BE2C (cell line): ENCODE measurements at places on chromosomes 3 and 15.

- no peak for DNase-seq
Measured at GRCh38 chr3:128433837-128434165, 32.9 kb downstream of the DNAJB8 start.

- no peak for DNase-seq
Measured at GRCh38 chr15:36362509-36362915, 216.9 kb upstream of the CDIN1 start.

GRCh38 chr3:149327156-149327555, 6.3 kb downstream of the TM4SF18 start:
- no peak for DNase-seq

DNA sequence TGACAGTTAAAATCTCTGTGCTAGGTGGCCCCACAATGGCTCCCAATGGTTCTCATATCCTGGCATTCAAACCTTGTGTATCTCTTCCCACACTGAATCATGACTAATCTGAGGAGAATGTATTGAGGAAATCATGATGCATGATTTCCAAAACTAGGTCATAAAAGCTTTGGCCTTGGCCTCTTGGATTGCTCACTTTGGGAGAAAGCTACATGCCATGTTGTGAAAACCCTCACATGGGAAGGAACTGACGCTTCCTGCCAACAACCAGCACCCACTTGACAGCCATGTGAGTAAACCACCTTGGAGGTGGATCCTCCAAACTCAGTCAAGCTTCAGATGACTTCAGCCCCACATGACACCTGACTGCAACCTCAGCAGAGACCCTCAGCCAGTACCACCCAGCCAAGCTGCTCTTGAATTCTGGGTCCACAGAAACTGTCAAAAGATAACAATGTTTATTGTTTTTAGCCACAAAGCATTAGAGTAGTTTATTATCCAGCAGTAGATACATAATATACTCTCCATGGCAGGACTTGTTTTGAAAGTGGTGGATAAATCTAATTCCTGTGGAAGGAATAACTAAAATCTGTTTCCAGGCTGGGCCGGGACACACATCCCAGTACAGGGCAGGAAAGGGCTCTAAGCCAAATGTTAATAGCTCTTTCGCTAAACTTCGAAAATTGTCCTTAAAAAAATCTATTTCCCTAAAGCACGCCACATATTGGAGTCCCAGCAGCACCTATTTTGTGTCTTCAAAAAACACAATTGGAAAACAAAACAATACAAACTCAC, 1.0 kb upstream of the ZNF620 start:
- no peak for DNase-seq

- no peak for DNase-seq
Measured at GRCh38 chr15:101027920-101028319, 108.8 kb downstream of the LRRK1 start.

DNA sequence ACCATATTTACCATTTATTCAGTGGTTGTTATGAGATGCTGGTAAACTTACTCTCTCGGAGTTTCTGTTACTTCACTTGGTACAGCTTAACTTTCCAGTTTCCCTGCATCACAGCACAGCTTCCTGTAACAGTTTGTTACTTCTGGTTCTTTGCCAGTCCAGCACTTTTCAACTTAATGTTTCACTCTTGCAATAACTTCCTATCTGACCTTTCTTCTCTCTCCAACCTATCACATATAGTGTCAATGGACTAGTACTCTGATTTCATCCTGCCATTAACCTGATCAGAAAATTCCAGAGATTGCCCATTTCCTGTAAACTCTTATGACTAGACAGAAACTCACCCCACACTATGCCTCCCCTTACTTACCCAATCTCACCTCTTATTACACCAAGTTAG, 3.9 kb upstream of the ATP11B start:
- no peak for DNase-seq

DNA sequence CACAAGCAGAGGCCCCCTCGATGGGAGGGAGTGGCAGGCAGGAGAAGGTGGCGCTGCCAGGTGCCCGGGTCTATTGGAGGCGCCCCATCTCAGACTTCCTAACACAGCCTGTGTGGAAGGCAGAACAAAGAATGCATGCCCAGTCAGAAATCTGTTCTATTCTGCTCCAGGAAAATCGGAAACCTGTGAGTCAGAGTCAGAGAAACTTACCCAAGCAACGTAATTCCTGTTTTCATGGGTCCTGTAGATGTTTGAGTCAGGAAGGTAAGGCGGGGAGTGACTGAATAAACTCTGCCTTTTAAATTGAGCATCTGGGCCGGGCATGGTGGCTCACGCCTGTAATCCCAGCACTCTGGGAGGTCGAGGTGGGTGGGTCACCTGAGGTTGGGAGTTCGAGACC, 13.7 kb downstream of the MAP6D1 start:
- DNase-seq: no peak

DNA sequence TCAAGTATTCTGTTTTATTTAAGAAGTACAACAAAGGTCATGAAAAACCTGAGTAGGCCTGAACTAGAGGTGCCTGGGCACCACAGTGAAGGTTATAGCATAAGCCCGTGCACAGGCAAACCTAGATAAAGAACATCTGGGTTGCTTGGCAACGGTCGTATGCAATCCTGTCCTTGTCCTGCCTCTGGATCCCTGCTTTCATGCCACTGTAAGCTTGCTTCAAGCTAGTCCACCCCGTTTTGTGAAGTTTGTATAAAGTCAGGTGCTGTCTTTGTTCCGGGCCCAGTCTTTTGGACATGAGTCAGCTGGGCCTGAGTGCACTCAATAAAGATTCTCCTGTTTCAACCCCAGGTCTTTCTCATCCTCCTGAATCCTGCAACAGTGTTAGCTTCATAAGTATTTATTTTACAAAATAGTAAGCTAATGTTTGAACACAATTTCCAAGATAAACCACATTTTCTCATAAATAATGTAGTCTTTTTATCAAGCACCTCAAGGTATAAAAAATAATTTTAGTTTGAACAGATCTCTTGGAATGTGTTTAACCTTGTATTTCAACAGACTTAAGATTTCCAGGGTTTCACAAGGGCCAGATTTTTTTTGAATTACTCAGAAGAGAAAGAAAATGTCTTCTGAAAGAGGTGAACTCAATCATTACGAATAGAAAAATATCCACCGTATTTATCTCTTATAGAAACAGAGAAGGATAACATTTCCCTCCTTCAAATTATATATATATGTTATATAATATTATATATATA, 14.3 kb upstream of the SLC9C1 start:
- DNase-seq: peak; percentile 73

DNA sequence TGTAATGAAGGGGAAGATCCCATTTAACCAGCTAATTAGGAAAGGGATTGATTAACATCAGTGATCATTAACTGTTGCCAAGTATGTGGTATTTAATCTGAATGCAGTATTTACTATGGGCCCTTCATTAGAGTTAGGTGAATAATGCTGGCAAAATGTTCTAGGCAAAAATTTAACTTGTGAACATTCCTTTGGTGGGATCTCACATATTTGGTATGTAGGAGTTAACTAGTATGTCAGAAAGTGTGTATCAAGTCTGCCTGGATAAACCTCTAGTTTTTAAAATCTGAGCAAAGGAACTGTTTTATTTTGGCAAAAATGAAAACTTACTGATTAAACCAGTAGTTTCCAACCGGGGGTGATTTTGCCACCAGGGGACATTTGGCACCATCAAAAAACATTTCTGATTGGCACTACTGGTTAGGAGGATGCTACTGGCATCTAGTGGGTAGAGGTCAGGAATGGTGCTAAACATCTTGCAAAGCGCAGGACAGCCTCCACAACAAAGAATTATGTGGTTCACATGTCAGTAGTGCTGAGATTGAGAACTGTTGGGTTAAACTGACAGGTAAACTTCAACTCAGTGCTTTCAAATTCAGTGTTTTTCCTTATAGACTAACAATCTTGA, 22.5 kb downstream of the LRTM1 start:
- no peak for DNase-seq
